ENCODE measurements at places on chromosomes 5 and 9.
A peak's percentile ranks its signal among the peaks of the same experiment; 100 is the strongest.

DNA sequence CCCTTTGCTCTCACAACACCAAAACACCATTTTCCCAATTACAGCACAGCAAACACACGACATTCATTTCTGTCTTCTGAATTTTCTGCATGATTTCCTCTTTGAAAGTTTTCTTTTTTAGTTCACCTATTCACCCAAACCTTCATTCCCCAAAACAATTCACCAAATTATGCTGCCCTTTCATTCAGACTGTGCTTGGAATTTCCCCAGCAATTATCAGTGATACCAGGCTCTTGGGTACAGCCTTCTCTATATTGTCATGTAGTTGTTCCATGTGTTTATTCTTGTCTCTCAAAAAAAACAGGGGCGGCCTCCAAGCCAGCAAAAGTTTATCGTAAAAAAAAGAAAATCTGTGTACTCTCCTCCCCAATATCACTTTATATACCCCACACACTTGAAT lies 9.0 kb upstream of the LIX1 start:
- no peak for DNase-seq

DNA sequence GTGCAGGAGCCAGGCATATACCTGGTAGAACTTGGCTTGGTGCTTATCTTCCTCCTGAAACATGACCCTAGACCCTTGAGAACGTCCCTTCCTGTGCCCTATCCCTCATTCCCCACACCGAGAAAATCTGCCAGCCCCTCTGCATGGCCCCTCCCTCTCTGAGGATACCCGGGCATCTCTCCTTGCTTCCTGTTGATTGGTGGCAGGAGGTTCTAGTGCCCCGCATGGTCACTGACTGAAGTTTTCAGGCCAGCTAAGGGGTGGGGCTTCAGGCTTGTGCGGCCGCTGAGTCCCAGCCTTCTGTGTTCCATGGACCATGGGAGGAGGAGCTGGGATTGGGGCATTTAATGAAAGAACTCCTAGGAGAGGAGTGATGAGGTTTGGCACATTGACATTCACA lies 22.8 kb downstream of the IGIP start:
- peak; percentile 59 for DNase-seq

DNA sequence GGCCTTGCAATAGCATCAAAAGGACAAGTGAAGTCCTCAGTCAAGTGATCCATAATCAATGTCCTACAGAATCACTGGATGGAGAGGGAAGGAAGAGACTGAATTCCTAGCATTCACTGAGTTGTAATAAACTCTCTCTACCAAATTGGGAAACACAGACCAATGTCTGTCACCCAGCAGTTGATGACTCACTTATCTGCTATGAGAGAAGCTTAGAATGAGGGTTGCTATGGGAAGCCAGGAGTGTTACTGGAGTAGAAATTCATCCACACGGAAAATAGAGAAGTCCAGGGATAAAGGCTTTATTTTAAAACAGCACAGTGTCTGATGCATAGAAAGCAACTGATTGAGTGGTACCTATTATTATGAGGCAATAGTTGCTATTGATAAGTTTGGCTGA lies 407.4 kb downstream of the BRINP1 start:
- no peak for DNase-seq

DNA sequence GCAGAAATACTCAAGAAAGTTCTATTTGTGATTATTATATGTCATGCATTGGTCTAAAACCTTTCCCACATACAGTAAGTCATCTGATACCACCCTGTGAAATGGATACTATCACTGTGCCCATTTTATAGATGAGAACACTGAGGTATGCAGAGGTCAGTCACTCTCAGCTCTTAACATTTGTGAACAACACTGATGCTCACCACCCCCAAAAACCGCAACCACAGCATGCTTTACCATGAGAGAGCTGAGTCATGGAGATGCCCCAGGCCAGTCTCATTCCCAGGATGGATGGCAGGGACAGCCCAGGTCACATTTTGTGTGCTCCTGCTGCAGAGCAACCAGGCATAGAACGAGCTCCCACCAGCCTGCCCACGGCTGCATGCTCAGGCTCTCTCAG lies 53.5 kb upstream of the IRX1 start:
- DNase-seq: no peak

DNA sequence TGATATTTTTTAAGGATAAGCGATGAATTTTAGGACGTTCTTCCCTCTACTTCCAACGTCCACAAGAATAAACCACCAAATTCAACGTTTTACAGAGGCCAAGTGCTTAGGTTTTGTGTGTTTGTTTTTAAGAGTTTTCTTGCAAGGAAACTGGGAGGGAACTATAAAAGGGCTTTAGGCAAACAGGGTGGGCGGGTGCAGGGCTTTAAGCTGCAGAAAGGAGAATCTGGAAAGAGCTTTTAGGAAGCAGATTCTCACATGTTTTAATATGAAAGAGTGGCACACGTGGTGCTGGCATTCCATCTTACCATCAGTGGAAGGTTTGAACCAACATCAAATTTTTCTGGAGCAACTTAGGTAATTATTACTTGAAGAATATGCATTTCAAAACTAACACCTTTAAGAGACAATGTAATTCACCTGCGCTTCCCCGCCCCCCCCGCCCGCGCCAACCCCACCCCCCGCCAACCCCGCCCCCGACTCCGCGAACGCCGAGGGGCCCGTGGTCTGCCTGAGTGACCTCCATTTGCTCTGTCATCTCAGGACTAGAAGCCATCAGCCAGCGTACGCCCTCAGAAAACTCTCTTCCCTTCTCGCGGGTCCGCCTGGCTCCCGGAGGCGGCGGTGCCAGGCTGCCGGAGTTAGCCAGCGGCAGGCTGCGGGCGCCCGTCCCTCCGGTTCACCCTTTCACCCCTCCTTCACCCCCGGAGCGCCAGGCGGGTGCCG lies 911 bp upstream of the PIK3R1 start:
- no peak for DNase-seq

DNA sequence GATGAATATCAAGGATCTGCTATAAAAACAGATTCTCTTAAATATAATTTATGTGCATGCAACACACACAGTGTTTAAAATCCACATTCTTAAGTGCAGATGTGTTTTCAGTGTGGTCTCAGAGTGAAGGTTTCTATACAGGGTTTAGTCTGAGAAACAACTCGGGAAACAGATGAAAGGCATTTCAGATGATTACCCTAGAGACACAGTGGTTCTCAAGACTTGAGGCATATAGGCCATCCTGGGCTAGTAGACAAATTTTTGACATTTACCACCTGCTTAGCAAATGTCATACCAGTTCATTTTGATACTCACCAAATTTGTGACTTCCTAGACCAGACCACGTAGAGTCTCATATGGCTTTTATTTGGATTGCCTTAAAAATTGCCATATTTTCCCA lies 216.5 kb downstream of the ARL15 start:
- DNase-seq: no peak

- DNase-seq: no peak
These were observed 22.0 kb upstream of the AK3 start for GRCh38 chr9:4762886-4763541.

DNA sequence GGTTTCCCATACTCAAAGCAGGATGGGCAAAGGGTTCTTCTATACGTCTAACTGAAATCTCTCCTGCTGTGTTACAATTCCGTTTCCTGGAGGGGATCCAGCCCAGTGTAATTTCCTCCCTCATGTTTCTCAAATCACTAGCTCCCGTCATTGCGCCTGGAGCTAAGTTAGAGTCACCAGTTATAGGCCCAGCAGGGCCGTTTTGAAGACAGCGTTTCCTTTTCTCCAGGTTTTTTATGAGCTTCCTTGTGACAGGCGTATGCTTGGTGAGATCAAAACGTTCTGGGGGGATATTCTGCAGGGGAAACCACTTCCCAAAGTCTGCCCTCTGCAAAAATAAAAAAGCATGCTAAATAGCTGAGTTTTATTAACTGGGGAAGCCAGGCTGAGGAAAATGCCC lies 53.0 kb upstream of the WWC1 start:
- DNase-seq: no peak

GRCh38 chr5:174446988-174447387 lies 277.4 kb upstream of the MSX2 start:
- no peak for DNase-seq

GRCh38 chr5:21121213-21121612 lies 1133.2 kb upstream of the CDH18 start:
- DNase-seq: no peak

DNA sequence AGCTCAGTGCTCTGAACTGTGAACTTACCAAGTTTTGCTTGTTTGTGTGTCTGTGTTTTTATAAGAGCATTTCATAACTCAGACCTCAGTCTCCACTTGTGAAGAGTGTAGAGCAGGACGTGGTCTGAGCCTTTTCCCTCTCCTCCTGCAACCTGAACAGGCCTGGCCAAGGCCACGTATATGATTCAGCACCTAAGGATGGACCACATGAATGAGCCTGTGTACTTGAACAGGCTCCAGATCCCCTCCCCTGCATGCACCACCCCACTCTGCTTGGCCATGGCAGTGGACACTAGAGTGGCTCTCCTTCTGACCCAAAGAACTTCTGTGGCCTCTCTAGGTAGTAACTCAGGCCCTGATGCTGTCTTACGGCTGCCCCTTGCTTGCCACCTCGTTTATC lies 125.9 kb upstream of the FSTL4 start:
- no peak for DNase-seq

- DNase-seq: no peak
These were observed 116.7 kb downstream of the GOLPH3 start for GRCh38 chr5:32057187-32058096.

DNA sequence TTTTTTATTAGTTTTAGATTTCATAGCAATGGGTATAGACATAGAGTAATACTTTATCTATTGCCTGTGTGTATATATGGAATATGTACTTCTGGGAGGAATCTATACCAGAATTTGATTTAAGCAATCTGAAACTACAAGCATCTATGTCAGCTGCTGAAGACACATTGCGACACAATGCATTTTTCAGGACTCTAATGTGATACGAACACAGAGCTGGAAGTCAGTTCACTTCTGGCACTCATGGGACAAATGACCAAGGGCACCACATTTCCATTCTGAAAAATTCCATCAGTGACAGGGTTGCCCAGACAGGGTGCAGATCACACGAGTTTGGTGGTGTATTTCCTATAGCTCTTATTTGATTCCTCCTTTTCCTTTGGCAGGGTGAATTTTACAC lies 259.5 kb downstream of the NTRK2 start:
- no peak for DNase-seq

DNA sequence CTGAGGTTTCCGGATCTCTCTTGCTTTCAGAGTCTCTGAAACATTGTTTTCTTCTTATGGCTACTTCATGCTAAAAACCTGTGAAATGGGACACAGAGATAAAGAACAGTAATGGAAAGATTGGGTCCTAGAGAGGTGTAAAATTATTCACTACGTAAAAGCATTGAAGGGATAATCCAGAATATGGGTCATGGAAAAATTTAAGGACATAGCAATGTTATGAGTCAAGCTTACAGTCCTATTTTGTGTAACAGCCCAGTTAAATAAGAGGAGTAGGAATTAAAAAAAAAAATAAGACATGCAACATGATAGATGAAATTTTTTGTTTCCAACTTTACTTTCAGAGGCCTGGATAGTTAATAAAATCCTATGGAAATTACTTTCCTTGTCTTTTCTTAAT lies 61.9 kb upstream of the ELL2 start:
- DNase-seq: no peak

- DNase-seq: peak; percentile 55
These were observed 44.5 kb downstream of the SPRY4 start for GRCh38 chr5:142280066-142281007.

- DNase-seq: peak; percentile 23
These were observed 157.2 kb upstream of the ISL1 start for GRCh38 chr5:51225789-51226742.

- no peak for DNase-seq
These were observed 12.7 kb downstream of the TYRP1 start for GRCh38 chr9:12705738-12706391.

DNA sequence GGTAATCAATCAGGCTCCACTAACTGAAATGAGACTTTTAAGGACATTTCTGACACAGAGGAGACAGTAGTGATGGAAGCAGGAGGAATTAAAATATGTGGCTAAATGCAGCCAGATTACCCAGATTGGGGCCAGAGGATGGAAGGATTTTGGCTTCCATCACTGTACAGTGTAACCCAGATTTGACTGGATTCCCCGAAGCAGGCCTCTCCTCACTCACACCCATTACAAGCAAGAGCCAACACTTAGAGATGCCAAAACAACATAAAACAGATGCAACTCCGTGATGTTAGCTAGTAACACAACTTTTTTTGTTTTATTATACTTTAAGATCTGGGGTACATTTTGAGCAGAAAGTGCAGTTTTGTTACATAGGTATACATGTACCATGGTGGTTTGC lies 17.6 kb downstream of the TEK start:
- DNase-seq: no peak

GRCh38 chr5:9351546-9351945 lies 194.3 kb downstream of the SEMA5A start:
- no peak for DNase-seq
